ENCODE measurements at places on chromosomes 1 and 21.

DNA sequence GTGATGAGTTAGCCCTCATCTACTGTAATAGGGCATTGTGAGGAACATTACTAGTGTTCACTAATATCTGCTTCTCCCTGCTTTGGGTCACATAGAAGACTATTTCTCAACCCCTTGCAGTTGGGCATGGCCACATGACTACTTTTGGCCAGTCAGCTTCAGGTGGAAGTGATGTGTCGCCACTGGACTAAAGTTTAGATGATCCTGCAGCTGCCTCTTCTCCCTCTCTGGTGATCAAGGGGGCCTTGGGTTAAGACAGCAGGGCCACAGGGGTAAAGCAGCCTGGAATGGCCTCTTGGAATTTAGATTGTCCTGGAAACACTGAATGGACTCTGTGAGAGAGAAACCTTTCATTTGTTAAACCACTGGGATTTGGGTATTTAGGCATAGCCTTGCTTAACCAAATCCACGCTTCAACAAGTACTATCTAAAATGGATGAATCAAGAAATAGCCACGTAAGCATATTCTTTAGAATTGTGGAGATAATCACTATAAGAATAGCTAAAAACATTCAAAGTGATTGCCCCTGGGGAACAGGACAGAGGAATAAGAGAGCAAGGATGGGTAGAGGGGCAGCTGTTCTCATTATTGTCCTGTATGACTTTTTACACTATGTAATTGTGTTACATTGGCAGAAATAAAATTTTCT, 41.2 kb downstream of the OPRD1 start:
- DNase-seq, result no peak

DNA sequence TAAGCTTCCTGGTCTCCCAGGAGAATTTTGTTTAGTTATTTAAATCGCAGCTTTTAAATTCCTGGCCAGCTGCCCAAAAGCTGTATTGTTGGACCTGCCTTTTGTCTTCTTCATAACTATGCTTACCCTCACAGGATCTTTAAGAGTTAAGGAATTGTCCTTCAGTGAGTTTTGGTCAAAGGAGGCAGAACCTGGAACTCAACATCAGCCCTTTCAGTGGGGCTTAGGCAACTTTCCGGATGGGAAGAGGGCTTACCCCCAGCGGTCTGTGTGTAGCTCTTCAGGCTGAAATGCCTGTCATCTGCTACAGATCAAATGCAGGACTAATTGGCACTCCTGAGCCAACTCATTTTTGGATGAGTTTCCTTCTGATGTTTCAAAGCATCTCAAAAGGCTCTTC, 402.6 kb downstream of the SIPA1L2 start:
- no peak for DNase-seq

GRCh38 chr1:38452246-38452645, 405.7 kb upstream of the POU3F1 start:
- DNase-seq, result no peak

GRCh38 chr21:43609501-43610340, 49.6 kb downstream of the HSF2BP start:
- peak; percentile 98 for DNase-seq

GRCh38 chr1:153929981-153930948, 7.5 kb upstream of the GATAD2B start:
- DNase-seq, result no peak

DNA sequence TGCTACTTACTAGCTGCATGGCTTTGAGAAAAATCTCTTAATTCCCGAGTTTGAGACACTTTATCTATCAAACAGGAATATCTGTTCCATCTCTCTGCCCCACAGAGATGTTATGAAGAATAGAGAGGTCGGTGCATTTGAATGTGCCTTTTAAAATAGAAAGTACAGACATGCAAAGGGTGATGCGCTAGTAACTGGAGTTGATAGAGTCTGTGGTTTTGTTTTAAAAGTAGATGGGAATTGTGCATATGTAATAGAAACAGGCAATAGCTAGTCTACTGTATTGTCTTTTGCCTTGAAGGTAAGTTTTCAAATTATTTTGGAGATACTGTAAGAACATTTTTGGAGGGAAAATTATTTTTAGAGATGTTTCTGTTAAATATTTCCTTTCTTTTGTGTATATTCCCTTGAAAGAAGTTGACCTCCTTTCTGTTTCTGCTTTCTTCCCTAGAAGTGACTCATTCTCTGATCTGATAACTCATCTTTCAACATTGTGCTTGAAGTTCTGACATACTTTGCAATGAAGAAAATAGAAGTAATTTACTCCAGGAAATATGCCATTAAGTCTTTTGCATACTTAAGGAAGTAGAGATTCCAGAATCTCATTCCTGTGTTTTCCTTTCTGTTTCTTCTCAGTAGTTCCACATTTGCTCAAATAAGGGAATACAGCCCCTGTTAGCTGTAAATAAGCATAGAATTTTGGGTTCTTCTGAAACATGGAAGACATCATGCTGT, 151.6 kb downstream of the SDCCAG8 start:
- DNase-seq, result no peak

DNA sequence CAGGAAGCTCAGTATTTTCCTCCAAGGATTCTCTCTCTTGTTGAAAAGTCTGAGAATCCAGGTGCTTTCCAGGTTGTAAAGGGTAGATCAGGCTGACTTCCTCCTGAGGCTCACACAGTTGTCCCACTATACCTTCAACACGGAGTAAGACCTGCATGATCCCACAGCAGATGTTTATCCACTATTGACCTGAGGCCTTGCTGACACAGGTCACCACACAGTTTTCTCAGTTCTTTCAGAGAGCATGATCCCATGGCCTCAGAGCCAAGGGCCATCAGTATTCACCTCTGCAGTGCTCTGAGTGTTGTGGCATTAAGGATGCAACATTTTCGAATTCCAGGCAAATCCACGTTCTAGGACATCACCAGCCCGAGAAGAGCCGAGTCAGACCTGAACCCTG, 60.5 kb upstream of the ABCD3 start:
- DNase-seq, result no peak

GRCh38 chr1:54309631-54310366, 96.4 kb downstream of the SSBP3 start:
- no peak for DNase-seq

- DNase-seq, result no peak
Observed at GRCh38 chr1:234778221-234779159, 168.5 kb upstream of the IRF2BP2 start.

DNA sequence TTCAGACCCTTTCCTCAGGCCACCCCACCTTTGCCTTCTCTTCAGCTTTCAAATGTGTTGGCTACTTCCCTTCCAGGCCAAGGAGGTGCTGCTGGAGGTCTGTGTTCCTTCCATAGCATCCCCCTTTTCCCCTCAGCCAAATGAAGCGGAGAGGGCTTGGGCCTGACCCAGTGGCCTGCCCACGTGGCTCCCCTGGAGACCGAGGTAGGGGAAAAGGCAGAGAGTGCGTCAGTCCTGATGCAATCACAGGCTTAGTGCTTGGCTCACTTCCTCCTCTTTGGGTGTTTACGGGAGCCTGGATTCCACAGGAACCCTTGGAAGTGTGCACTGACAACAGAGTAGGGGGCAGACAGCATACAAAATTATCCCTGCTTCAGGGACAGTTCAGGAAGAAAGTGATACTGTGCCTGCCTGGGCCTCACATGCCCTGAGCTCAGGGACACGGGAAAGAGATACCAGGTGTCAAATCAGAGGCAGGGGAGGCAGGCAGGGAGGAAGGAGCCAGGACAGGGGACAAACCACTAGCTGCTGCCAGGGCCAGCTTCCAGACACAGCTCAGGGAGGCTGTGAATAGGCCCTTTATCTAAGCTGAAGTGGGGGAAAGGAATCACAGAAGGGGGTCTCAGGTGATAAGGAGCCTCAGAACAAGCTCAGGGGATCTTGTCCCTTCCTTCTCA, 16.6 kb upstream of the PTP4A2 start:
- DNase-seq, result peak; percentile 96

GRCh38 chr1:194208674-194209073, 1022.3 kb upstream of the B3GALT2 start:
- DNase-seq, result no peak

- DNase-seq, result no peak
Observed at GRCh38 chr1:156832434-156832833, 15.8 kb upstream of the SH2D2A start.

GRCh38 chr21:44314561-44314960, 14.7 kb downstream of the PFKL start:
- no peak for DNase-seq

DNA sequence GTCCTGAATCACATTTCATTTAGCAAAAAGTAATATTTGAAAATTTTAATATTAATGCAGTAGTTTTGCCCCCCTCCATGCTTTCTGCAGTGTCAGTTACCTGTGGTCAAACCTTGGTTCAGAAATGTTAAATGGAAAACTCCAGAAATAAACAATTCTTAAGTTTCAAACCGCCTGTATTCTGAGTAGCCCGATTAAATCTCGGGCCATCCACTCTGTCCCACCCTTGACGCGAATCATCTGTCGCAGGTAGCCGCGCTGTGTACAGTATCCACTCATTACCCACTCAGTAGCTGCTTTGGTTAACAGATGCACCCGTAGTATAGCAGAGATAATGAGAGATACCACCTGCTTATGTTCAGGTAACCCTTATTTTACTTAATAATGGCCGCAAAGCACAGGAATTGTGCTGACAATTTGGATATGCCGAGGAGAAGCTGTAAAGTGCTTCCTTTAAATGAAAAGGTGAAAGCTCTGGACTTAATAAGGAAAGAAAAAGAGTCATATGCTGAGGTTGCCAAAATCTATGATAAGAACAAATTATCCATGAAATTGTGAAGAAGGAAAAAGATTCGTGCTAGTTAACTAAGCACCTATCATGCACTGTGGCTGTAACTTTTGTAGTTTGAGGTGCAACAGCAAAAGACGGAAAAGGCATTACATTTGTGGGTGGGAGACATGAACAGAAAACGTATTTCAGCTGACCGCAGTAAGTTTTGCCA, 889 bp upstream of the SCYL3 start:
- DNase-seq, result no peak

DNA sequence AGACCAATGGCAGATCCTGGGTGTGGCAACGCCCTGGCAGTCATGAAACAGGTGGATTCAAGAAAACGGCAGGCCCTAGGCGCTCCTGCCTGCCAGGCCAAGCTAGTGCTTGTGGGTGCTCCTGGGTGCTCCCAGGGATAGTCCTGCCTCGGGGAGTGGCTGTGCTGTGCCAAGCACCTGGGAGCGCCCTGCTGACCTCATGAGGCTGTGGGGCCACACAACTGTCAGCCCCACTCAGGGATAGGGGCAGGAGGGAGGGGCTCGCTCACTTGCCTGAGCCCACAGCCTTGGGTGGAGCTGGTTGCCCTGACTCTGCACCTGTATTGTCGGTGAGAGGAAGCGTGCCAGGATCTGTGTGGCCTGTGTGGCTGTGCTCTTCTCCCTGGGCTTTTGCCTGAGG, 9.4 kb downstream of the SNAP47 start:
- no peak for DNase-seq

DNA sequence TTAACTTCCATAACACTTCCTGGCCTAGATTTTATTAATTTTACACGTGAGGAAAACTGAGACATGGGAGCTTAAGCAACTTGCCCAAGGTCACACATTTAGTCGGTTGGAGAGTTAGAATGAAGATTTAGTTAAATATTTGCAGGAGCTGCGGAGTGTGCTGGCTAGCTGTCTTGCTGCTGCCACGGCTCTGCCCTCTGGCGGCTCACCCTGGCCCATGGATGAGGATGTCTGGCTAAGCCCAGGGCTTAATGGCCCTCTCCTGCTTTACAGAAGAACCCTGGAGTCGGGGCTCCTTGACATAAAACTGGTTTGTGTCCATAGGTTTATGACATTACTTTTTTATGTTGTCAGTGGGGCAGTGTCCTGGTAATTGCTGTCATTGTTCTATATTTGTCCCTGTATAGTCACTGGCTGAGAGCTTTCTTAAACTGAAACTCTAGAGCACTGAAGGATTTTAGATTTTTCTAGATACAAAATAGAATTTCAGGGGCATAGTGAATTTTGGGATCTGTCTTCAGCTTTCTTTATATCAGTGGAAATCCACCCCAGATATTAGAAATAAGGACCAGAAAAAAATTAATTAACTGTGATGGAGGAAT, 88.9 kb upstream of the WLS start:
- DNase-seq, result peak; percentile 45

GRCh38 chr21:44539046-44539445, 949 bp downstream of the KRTAP10-1 start:
- DNase-seq, result no peak

DNA sequence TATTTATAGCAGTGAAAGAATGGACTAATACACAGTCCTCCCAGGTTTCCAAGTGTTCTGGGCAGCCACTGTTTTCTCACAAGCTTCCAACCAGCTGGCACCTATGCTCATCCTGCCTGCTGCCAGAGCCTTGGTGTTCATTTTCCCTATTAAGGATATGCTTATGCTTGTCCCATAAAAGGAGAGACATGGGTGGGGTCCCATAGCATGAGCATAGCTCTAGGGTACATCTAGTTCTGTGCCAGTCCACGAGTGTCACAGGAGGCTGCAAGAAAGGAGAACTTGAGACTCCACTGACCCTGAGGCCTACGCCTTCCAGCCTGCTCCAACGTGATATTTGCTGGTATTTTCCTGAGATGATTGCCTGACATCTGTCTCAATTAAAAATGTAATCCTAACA, 192.4 kb upstream of the PTGFR start:
- no peak for DNase-seq

GRCh38 chr1:235835226-235835625, 31.5 kb downstream of the LYST start:
- no peak for DNase-seq

GRCh38 chr1:71656902-71657301, 576.1 kb upstream of the ZRANB2 start:
- no peak for DNase-seq

DNA sequence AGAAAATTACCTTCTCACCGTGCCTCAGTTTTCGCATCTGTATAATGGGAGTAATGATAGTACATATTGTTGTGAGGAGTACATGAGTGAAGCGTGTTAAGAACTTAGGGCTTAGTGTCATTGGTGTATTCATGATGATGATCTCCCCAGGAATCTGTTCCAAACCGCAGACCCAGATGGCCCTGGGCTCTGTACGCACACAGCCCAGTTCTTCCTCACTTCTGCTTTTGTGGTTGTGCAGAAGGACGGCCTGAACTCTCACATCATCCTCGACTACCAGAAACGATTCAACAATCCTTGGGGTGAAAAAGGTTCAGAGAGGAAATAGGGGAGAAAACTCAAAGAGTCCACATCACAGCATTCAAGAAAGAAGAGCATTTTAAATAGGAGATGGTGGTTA, 323.0 kb downstream of the CAMTA1 start:
- DNase-seq, result no peak

DNA sequence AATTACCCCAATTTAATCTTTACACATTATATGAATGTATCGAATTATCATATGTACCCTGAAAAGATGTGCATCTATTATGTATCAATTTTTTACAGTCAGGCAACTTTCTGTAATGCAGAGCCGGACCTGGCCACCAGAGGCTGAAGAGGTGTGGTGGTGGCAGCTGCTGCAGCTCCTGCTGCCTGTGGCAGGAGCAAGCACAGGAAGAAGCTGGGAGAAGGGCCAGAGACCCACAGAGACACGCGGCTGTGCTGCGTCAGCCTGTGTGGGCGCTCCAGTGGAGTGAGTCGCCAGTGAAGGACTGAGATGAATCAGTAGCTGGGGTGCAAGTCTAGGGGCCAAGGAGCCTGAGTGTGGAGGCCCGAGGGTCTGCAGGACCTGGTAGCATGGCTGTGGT, 74.3 kb upstream of the COG2 start:
- no peak for DNase-seq

- no peak for DNase-seq
Observed at GRCh38 chr1:239558559-239558958, 172.2 kb downstream of the CHRM3 start.

GRCh38 chr1:157641177-157641576, 43.3 kb upstream of the FCRL4 start:
- no peak for DNase-seq

Data from retinal pigment epithelial cell (primary cell).